ENCODE measurements at places on chromosomes 7 and 10. TPM values are rescaled to one million over a fixed set of nuclear protein-coding genes. Genes with fewer than 3 reads are reported as not detected.

RGR gene
- not detected for total RNA-seq

SLC13A4 gene
- not detected for total RNA-seq

BEND7 gene
- total RNA-seq, result 8.7 TPM

CYP2C19 gene
- not detected for total RNA-seq

THSD7A gene
- total RNA-seq, result 1.7 TPM

ZPBP gene
- total RNA-seq, result not detected

All from A549 treated with GW870086 at 1 μM for 4 hours (cell line).